ENCODE measurements at places on chromosomes 13 and 19. TPM values are rescaled to one million over a fixed set of nuclear protein-coding genes. Genes with fewer than 3 reads are reported as not detected.

DNA sequence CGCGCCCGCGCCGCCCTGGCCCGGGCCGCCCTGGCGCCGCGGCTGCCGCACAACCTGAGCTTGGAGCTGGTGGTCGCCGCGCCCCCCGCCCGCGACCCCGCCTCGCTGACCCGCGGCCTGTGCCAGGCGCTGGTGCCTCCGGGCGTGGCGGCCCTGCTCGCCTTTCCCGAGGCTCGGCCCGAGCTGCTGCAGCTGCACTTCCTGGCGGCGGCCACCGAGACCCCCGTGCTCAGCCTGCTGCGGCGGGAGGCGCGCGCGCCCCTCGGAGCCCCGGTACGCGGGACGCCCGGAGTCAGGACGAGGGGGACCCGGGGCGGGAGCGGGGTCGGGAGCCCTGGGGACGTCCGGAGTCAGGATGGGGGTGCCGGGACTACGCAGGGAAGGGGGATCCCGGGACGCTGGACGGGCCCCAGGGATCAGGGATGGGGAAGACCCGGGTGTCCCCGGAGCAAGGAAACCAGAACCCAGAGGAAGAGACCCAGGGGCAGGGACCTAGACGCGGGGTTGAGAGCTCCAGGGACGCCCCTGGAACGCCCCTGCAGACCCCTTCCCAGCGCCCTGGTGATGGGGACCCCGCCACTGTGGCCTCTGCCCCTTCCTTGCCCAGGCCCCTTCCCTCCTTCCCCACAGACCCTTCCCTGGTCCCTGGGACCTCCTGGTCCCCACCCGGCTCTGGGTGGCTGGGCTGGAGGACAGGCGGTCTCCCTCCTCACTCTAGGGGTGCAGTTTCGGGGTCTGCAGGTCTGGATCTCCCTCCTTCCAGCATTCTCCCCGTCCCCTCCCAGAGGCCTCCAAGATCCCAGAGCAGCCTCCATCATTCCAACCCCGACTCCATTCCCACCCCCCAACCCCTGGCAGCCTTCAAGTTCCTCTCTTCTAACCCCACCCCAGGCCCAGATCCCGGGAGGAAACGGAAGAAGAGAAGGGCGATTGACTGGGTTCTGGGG lies 645 bp downstream of the GRIN3B start:
- DNase-seq: no peak

GRCh38 chr13:98157188-98157587 lies 14.3 kb downstream of the FARP1 start:
- DNase-seq: no peak

DNA sequence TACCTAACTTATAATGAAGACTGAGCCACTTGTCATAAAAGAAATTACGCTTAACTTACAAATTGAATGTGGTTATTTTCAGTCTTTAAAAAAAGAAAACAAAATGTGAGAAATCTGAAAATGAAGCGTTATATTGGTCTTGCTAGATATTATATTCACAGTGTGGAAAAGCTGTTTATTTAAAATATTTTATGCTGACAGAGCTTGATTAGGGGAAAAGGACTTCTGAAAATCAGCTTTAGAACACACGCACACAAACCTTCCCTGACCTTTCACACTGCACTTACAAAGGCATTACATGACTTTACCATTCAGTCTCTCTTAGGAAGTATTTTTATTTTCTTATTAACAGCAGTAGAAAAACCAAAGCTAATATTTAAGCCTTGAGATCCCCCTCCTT lies 461.5 kb downstream of the DIAPH3 start:
- DNase-seq: no peak

DNA sequence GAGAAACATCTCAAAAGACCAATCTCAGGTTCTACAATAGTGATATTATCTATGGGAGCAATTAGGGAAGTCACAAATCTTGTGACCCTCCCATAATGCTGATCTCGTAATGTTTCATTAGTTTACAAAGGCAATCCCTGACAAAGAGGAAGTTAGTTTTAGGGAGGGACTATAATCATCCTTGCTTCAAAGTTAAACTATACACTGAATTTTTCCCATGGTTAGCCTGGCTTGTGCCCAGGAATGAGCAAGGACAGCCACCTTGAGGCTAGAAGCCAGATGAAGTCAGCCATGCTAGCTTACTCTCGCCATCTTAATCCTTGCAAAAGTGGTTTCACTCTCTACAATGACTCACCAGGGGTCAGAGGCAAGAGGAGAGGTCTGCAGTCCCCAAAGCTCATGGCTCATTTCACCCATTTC lies 5.4 kb downstream of the CEACAM3 start:
- no peak for DNase-seq

DNA sequence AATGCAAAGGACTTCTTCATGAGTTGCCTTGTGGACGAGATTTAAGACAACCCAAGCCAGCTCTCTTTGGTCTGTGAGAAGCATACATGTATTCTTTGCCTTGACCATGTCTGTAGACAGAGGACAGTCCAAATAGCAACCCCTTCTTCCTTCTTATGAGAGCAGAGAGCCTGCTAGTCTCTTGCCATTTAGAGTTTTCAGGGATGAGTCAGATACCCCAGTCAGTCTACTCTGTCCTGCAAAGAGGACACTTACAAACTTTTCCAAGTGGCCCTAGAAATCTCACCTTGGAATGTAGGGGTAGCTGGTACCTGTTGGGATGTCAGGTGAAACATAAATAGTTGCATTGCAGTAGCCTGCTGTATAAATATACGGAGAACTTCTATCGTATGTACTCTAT lies 36.7 kb downstream of the DNAJC3 start:
- no peak for DNase-seq

The ZNF382 gene
- 30.3 TPM for total RNA-seq

The LYPD3 gene
- 2.8 TPM for total RNA-seq

The ZBTB45 gene
- 3.3 TPM for total RNA-seq

The TPTE2 gene
- total RNA-seq: 0.16 TPM
